Forelimb muscle (tissue), 1 donor: ENCODE measurements at places on chromosomes 2 and 18.

GRCh38 chr2:217990791-217991465 lies 11.9 kb downstream of the TNS1 start:
- no peak for DNase-seq

DNA sequence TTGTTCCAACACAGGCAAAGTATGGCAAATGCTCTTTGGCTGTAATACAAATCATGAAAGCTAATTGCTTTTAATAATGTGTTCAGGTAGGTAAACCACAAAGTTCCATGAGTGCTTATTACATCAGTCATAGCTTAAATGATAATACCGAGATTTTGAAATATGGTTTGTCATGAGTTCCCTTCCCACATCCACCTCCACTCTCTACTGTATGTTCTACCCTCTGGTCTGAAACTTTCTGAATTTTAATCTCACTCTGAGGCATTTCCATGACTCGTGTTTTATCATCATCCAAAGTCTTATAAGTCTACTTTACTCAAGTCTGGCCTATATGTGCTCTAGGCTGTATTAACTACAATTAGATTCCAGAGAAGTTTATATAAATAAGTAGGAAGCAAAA lies 354.8 kb downstream of the AKAIN1 start:
- no peak for DNase-seq

GRCh38 chr2:24304098-24304497 lies 56.2 kb downstream of the ITSN2 start:
- DNase-seq: peak; percentile 70

DNA sequence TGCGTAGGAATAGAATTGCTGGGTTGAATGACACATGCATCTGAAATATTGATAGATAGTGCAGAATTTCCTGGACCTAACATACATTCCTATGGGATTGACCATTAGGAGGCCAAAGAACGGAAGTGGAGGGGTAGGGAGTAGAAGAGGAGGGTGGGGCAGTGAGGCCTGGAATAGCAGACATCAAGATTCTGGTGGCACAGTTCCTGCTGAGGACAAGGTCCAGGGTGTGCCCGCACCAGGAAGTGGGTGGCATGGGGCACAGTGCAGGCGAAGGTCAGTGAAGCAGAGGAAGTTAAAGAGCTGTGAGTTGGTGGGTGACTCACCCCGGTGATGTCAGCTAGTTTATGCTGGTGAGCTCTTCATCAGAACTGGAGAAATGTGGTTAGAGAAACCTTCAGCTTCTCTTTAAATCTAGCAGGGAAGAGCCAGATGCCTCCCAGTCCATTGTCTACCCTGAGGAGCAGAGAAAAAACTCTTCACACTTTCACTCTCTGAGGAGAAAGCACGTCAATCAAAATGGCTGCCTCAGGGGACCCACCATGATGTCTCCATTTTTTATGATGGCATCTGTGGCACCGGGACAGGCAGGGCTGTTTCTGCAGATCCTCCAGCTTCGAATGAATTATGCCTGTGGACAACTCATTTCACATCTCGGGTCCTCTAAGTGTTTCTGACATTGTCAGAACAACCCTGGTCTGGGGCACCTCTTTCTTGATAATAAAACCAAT lies 55.9 kb upstream of the CTLA4 start:
- no peak for DNase-seq

DNA sequence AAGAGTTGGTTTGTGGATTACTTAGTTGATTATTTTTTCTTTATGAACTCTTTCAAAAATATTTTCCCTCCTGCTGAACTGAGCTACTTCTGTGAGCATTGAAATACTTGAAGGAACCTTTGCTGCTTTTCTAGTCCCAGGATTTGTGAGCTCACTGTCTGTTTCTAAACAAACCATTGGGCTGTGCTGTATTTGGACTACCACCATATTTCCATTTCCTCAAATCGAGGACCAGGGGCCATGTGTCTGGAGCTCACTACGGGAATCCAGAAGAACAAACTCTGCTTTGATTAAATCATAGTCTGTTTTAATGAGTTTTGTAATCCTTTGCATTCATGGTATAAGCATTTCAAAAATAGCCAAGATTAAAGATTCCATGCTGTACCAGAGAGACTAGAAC lies 1.3 kb downstream of the MRPL33 start:
- DNase-seq: no peak

DNA sequence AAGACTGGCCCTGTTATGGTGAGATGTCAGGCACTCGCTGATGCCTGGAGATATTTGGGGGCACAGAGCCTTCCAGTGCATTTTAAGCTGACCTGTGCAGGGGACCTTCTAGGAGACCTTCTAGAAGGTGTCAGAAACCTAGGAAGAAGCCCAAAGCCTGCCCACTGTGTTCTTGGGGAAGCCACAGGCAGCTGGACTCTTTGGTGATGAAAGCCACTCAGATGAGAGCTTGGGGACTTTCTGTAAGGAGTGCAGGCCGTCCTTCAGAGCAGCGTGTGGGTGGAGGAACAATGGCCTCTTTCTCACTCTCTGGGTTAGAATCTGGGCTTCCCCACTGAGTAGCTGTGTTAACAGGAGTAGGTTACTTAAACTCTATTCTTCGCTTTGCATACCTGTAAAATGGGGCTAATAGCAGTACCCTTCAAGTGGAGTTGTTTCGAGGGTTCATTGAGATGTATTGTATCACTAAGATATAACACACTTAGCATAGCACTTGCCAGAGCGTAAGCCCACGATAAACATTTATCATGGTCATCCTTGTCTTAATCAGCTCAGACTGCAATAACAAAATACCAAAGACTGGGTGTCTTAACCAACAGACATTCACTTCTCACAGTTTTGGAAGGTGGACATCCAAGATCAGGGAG lies 322.3 kb upstream of the EPAS1 start:
- no peak for DNase-seq

DNA sequence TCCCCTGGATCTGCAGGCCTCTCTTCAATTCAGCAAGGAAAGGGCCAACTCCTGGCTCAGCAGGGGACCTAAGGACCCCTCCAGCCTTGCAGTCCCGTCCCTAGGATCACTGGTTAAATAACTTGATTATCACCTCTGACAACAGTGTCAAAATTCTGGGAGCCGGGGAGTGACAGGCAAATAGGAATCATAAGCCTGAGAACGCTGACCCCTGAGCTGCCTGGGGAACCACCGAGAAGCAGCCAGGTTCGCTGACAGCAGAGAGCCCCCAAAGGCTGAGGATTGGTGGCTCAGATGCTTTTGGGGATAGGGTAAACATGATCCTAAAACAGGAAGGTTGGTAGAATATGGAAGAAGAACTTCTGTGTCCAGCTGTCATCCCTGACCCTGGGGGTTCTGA lies 17.5 kb upstream of the TNS1 start:
- no peak for DNase-seq

GRCh38 chr2:24123195-24123921 lies at the start of the genes FAM228B and PFN4:
Gene FAM228B (plus strand): TSS chr2:24123469. CDS start chr2:24124362, 893 bp downstream.
Gene PFN4 (minus strand): TSS chr2:24123334. CDS start chr2:24122535, 799 bp downstream.
- DNase-seq: no peak

GRCh38 chr18:3162181-3162580 lies 57.6 kb downstream of the MYOM1 start:
- no peak for DNase-seq
